ENCODE measurements at places on chromosomes 11 and 22.

DNA sequence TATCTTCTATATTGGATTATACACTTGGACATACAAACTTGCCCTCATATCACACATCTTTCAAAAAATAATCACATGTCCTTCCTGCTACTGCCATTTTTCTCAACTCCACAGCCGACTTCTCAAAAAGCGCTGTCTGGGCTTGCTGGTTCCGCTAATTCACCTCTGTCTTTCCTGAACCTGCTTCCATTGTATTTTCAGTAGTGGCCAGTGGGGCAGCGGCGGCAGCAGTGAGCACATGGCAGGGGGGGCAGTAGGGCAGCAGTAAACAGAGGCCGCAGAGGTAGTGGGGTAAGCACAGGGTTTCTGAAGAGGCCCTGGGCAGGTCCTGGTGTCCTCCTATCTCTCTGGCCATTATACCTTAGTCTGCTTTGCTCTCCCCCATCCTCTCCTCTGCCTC is 126.3 kb downstream of the RRAS2 start:
- DNase-seq: no peak

- no peak for DNase-seq
These were observed 119.0 kb upstream of the FGF3 start for GRCh38 chr11:69938206-69938605.

- no peak for DNase-seq
These were observed 123.9 kb downstream of the CTNND1 start for GRCh38 chr11:57885298-57886050.

DNA sequence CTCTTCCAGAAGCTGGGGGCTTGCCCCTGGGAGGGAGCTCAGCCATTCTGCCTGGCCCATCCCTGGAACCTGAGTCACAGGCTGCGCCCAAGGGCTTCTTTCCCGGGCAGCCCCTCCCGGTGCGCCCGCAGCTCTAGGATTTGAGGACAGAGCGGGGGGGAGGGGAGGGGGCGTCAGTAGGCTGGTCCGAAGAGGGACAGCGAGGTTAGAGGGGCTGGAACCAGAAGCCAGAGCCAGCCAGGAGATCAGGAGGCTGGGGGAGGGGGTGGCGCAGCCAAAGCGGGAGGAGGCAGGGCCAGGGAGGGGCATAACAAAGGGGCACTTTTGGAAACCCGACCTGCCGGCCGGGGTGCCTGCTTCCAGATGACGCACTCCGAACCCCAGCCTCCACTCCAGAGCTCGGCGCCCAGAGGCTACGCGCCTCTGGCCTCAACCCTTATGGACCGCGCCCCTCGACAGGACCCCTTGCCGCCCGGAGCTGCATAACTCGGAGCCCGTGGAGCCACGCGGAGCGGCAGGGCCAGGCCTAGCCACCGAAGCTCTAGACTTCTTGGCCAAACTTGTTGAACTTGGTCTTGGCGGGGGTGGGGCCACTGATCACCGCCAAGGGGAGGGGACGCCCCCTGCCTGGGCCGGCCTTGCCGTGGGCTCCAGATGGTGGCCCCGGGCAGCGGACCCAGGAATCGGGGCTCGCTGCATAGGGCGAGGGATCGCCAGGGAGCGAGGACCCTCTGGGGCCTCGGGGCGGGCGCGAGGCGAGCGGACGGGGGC is 744 bp downstream of the PACSIN3 start:
- peak; percentile 45 for DNase-seq

DNA sequence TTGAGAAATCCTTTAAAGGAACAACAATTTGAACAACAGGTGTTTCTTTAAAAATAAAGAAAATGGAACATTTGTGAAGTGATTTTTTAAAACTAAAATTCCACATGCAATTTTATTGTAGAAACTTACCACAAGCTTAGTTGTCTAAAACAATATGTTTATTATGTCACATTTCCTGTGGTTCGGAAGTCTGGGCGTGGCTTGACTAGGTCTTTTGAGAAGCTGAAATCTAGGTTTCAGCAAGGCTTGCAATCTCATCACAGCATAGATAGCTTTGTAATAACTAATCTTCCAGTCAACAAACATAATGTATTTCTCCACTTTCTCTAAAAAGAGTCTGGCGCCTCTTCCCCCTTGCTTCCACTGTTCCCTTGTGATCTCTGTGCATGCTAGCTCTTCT is 27.0 kb downstream of the MS4A6A start:
- DNase-seq: no peak

- no peak for DNase-seq
These were observed 623.7 kb upstream of the CCDC90B start for GRCh38 chr11:83909579-83910534.

- DNase-seq: no peak
These were observed 61.8 kb downstream of the ST3GAL4 start for GRCh38 chr11:126417091-126417862.

DNA sequence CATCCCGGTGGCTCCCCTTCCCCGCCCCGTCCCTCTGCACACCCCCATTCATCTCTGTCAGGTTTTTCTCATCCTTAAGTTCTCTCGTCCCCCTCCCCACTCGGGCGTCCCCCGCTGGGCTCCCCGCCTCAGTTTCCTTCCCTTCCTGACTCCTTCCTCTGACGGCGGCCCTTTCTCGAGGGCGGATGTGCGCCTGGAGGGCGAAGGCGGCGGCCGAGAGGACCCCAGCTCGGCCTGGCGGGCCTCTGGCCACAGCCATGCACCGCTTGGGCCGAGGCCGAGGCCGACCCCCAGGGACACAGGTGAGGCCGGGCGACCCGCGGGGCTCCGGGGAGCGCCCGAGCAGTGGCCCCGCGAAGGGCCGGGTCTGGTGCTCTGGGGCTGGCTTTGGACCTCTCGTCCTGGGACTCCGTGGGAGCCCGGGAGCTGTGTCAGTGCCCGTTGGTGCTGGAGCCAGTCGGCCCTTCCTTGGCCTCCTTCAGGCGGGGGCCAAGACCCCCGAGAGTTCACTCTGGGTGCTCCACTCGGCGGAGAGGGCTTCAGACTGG is 2.9 kb downstream of the PHLDB1 start:
- DNase-seq: no peak

DNA sequence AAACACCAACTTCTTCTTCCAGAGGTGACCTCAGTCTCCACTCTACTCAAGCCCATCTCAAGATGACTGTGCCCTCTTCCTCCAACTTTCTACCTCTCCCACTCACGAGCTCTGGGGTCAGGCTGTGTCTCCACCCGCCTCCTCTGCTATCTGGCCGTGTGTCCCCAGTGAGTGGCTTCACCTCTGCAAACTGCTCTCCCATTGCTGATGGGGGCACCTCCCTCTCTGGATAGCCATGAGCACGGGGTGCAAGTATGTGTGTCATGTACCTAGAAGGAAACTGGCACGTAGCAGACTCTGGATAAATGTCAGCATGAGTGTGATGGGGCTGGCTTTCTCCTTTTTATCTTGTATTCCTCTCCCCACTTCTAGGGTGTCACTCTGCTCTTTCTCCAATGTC is 18.3 kb upstream of the RAC2 start:
- DNase-seq: no peak

GRCh38 chr11:1831338-1832210 is 3.2 kb upstream of the SYT8 start:
- DNase-seq: no peak

DNA sequence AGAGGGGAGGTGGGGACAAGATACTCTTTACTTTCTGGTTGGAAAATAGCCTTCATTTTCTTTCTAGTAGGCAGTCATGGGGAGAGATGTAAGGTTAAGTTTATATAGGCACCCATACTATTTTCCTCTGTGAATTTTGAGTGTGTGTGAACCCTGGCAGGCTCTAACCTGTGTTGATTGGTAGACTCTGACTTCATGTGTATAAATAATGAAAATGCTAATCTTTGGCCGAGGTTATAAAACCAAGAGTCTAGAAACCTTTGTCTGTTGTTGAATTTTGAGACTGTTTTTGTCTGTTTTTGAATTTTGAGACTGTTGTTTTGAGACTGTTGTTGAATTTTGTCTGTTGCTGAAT is 14.0 kb downstream of the TRIM44 start:
- no peak for DNase-seq

- no peak for DNase-seq
These were observed 94.0 kb upstream of the APOA1 start for GRCh38 chr11:116931206-116931953.

GRCh38 chr22:24695561-24696511 is 78.7 kb downstream of the PIWIL3 start:
- DNase-seq: no peak

- no peak for DNase-seq
These were observed 92.0 kb downstream of the SGSM3 start for GRCh38 chr22:40462195-40462984.

DNA sequence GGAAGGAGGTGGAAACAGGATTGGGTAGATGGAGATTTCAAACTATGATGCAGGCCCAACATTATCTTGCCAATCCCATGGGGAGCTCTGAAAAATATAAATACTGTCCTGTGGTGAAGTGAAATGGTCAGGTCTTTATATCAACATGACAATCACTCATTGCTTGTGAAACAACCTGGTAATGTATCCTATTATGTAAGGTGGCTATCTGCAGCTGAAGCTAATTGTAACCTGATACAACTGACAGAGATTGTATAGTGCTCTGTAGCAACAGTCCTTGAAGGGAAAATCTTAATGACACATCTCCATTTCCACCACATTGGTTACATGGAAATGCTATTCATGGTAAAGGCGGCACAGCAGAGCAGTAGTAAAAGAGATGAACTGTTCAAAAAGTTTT is 20.7 kb upstream of the CHORDC1 start:
- DNase-seq: no peak

DNA sequence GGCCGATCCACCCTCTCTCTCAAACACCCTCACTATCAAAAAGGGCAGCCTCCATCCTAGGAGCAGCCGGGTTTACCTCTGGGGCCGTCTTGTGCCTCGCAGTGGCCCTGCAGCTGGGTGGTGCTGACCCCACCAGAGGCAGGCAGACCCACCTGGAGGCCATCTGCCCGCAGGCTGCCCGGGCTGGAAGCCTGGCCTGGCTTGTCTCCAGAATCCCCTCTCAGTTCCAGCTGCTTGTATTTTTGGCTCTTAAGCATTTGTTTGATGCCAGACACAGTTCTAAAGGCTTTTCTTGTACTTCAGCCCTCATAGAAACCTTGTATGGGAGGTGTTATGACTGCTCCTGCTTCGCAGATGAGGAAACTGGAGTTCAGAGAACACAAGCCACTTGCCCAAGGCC is 4.2 kb upstream of the NFAM1 start:
- DNase-seq: no peak

GRCh38 chr11:76239483-76240160 is 33.3 kb upstream of the WNT11 start:
- DNase-seq: no peak

DNA sequence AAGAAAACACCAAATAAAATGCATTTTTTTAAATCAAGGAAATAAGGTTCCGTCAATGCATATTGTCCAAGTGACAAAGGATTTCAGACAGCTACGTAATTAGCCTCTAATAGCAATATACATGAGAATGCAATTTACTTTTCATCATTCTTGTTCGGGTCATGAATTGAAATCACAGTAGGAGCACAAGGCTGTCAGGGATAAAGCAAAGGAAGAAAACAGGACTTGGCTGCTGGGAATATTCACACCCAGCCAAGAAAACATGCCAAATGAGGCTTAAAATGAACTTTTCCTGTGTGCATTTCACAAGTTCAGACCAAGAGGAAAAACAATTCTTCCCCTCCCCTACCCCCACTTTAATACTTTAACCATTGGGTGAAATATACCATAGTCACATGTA is 188.6 kb downstream of the CWF19L2 start:
- no peak for DNase-seq

DNA sequence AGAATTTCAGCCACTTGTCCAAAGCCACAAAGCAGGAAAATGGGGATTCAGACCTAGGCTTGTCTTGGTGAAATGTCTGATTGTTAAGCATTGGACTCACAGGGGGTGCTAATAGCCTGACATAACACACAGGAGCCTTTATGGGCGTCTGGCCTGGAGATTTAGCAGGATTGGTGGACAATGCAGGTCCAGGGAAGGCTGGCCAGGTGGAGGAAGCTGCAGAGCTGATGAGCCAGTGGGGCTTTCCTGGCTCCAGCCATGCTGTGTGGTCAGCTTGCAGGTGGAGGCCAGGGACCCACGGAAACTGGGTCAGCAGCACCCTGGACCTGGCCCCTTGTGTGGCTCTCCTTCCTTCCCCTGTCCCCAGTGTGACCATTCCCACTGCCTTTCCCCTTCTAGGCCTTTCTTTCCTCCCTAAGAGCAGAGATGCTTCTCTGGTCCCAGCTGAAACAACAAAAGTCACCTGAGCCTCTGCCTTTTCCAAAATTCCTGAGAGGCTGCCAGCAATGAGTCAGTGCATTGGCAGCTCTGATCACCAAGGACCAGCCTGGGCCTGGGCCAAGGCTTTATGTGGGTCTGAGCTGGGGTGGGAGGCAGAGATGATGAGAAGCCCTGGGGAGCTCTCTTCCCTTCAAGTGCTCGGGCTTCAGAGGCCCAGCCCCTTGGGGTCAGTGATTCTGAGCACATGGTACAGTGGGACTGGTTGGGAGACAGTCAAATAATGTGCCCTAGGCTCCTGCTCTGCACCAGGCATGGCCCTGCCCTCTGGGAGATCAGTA is 85.2 kb downstream of the CCDC81 start:
- peak; percentile 96 for DNase-seq

- peak; percentile 67 for DNase-seq
These were observed 236.7 kb downstream of the TTC28 start for GRCh38 chr22:28442711-28443525.

- no peak for DNase-seq
These were observed 1.4 kb downstream of the SH3BP1 start for GRCh38 chr22:37640591-37641560.

DNA sequence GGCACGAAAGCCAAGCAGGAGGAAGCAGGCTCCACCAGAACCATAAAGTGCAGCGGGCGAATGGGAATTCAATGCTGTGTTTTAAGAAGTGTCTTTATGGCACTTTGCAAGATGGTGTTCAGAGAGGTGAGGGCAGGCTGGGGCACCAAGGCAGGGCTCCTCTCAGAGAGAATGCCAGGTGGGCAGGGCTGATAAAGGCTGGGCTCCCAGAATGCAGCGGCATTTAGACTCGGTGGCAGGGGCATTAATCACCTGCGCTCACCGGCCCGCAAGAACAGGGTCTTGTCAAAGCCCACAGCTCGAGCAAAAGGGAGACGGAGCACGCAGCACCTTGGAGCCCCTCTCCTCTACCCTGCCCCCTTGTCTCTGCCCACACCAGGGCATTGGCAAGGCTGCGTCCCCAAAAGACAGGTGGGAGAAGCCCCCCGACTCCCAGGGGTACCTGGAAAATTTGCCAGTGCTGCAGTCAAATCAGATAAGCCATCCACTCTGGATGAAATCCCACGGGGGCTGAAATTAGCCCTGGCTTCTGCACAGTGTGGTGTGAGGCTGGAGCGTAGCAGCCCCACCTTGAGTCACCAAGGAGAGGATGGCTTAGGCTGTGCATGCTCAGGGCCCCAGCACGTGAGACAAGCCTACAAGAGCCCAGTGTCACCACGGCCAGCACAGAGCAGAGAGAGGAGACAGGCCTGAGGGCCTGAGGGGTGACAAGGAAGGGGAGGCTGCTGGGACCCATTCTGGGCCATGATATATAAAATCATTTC is 8.1 kb downstream of the MACROD1 start:
- no peak for DNase-seq

- peak; percentile 81 for DNase-seq
These were observed 541.4 kb upstream of the CCDC90B start for GRCh38 chr11:83827520-83827919.

GRCh38 chr22:39089928-39090327 is 7.1 kb upstream of the APOBEC3H start:
- DNase-seq: no peak
